Renal cortex interstitium (tissue), 15 donors: ENCODE measurements at places on chromosomes 5 and 9. TPM values are rescaled to one million over a fixed set of nuclear protein-coding genes. Genes with fewer than 3 reads are reported as not detected.

PSIP1 gene
- polyA plus RNA-seq: 183 TPM

IL9 gene
- not detected for polyA plus RNA-seq

LMX1B gene
- polyA plus RNA-seq: 15.9 TPM

KIF4B gene
- polyA plus RNA-seq: 0.30 TPM

TMOD1 gene
- 1.8 TPM for polyA plus RNA-seq

CYLC2 gene
- not detected for polyA plus RNA-seq

CEMIP2 gene
- polyA plus RNA-seq: 21.1 TPM

DDX4 gene
- not detected for polyA plus RNA-seq

SUSD3 gene
- 8.4 TPM for polyA plus RNA-seq

LCN15 gene
- polyA plus RNA-seq: 0.16 TPM

SLC45A2 gene
- 0.37 TPM for polyA plus RNA-seq

TRIM7 gene
- 0.42 TPM for polyA plus RNA-seq

TAF11L10 gene
- polyA plus RNA-seq: not detected

PDE6A gene
- 0.16 TPM for polyA plus RNA-seq

KIF20A gene
- 49.9 TPM for polyA plus RNA-seq

ITGA2 gene
- polyA plus RNA-seq: 32.5 TPM

WDR31 gene
- polyA plus RNA-seq: 7.7 TPM

QRFP gene
- polyA plus RNA-seq: 0.34 TPM

CTSV gene
- polyA plus RNA-seq: 29.8 TPM

KIAA1958 gene
- polyA plus RNA-seq: 16.6 TPM

C5orf52 gene
- polyA plus RNA-seq: not detected

THBS4 gene
- 18.6 TPM for polyA plus RNA-seq

RPS23 gene
- 2,940 TPM for polyA plus RNA-seq

TLX3 gene
- polyA plus RNA-seq: not detected

SPINK4 gene
- polyA plus RNA-seq: not detected

HACD4 gene
- 2.8 TPM for polyA plus RNA-seq

DRD1 gene
- not detected for polyA plus RNA-seq

NIPAL4 gene
- polyA plus RNA-seq: 0.62 TPM

SCGB3A2 gene
- polyA plus RNA-seq: 0.41 TPM

C9orf153 gene
- polyA plus RNA-seq: 0.06 TPM

FLT4 gene
- 24.1 TPM for polyA plus RNA-seq
